NT2/D1 (cell line): ENCODE measurements at places on chromosomes 1 and 21.

DNA sequence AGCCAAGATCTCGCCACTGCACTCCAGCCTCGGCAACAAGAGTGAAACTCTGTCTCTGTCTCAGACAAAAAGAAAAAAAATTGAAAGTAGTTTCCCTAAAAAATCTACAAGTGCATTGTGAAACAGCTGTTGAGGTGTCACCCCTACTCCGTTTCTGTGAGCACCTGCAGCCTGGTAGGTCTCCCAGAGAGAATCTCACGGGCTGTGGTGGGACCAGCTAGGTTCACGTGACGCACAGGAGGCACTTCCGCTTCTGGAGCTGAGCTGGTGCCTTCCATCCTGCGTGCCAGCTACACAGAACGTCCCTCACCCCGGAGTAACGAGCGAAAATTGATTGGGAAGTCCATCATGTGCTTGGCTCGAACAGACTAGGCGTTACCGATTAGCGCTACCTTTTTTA lies 66.8 kb downstream of the COL24A1 start:
- no peak for DNase-seq

GRCh38 chr1:235106457-235106856 lies 22.2 kb downstream of the TOMM20 start:
- DNase-seq, result no peak

DNA sequence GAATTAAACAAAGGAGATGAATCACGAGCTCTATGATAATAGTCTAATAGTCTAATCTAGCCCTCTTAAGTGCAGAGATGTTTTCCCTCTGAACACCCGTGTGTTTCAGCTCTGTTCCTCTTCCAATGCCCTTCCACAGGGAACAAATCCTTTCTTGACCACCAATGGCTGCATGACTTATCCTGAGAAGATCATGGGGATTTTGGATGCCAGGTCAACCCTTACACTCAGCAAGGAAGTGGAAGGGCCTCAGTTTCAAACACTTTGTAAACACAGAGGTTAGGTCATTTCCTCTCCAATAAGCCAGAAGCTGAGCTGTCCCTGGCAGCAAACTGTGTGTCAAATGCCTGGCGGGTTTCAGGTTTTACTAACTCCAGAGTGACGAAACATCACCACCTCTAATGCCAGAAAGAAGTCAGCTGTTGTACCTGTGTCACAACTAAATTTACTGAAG lies 200.0 kb downstream of the GABPA start:
- DNase-seq, result no peak

DNA sequence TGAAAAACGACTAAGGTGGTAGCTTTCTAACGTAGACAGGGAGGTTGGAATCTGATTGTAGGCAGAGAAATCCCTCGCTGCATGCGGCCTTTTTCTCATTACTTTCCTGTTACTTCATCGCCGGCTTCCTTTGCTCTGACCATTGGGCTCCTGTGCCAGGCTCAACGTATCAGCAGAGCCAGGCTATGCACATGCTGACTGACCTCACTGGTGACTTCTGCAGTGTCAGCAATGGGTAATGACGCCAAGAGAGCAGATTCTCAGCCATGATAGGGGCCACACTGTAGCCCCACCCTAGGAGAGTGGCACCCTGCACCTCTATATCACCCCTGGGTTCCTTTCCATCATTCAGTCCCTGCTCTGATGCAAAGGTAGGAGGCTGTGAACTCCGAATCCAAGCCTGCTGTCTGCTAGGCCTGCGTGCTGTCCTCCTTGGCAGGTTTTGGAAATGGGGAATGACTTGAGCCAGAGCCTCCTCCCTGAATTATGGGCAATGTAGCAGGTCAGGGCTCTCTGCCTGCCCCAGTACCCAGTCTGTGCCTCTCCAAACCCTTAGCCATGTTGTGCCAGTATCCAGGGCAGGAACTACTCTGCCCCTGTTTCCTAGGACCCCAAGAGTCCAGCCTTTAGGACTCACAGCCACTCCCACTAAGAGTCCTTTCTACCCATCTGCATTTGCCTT lies 11.4 kb downstream of the PPFIA4 start:
- no peak for DNase-seq

DNA sequence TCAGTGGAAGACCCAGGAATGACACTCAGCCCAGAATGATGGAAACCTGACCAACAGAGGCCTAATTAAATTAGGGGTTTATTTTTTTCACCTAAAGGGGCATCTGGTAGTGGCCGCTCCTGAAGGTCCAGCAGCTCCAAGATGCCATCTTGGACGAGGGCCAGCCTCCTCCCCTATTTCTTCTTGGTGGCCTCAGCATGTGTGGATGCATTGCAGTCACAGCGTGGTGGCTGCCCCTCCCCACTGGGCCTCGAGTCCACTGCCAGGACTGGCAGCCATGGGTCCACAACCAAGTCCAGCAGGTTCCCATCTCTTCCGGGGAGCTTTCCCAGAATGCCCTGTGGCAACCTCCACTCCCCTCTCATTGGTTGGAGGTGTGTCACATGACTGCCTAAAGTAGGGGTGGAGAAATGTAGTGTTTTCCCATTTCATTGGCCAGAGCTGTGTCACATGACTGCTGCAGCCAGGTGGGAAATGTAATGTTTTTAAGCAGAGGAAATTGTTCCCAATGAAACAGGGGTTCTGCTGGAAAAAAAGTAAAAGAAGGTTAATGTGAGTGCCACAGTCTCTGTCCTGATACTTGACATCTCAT lies 628.2 kb downstream of the PTPRU start:
- no peak for DNase-seq

DNA sequence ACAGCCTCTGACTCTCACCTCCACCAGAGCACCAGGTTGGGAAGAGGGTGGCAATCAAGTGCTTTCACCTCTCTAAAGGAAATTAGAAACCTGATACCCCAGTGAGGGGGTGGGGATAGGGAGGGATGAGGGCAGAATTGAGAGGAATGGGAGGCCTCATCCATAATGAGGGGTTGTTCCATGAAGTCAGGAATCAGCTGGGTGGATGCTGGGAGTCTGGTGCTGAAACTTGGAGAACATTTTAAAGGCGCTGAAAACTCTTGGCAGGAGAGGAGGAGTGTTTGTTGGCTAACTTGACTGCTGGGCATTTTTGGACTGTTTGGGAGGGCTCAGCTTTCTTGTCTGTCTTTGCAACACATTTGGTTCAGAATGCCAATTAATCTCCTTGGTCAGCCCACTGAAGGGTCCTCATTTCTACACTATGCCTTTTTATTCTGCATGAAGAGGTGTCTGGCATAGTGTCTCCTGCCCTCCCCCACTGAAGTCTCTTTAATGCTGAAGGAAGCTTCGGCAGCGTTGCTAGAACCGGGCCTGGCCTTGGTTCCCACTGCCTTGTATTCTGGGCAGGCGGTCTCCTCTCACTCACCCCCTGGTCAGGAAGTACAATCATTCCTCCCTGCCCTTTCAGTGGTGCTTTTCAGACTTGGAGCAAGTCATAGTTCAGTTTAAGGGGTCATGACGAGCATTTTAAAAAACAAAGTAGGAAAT lies 2.2 kb downstream of the PHGDH start:
- DNase-seq, result peak; percentile 58

DNA sequence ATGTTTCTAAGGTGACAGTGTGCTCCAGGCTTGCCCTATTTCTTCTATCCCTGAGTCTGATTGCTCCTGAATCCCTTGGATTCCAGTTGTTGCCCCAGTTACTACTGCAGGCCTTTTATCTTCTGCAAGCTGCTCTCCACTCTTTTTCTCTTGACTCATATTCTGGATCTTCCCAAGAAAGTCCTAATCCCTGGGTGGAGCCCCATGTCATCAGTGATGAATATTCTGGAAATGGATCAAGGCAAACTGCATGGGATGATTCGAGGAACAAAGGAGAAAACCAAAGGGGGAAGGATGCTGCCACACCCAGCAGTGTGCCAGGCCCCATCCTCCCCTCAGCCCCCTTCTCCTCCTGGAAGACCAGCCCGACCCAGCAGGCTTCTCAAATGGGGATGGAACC lies 63.3 kb upstream of the ATP2B4 start:
- DNase-seq, result no peak

- DNase-seq, result peak; percentile 5
These were observed 170.6 kb upstream of the ARHGEF16 start for GRCh38 chr1:3283849-3284248.

GRCh38 chr1:36100376-36100775 lies 11.7 kb downstream of the ADPRS start:
- DNase-seq, result no peak

- DNase-seq, result peak; percentile 67
These were observed 297.0 kb downstream of the GPATCH2 start for GRCh38 chr1:217333939-217334338.

DNA sequence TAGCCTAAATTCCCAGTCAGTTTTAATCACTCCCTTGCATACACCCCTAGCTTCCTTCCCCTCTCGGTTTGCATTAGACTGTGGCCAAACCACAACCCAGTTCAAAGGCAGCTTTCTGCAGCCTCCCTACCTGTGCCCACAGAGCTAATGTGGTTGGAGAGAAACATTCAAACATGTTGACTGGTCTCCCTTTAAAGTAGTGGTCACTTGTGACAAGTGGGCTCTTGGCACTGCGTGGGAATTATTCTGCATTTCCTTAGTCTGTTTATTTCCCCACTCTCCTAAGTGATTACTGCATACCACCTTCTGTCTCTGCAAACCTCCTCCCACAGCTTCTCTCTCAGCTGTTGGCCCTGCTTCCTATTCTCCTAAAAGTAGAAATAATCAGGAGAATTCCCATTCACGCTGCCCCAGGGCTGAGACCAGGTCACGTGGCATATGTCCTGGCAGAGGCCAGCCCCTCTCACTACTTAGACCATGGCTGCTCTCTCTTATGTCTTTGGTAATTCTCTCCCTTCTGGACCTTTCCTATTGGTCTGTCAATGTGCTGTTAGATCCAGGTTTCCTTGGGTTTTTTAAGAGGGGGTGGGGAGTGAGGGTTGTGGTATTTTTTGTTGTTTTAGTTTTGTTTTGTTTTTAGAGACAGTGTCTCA lies 38.4 kb upstream of the CD101 start:
- DNase-seq, result no peak

GRCh38 chr1:202462342-202463076 lies 114.0 kb downstream of the PPP1R12B start:
- DNase-seq, result no peak

GRCh38 chr1:53372501-53372951 lies 44.7 kb upstream of the LRP8 start:
- no peak for DNase-seq

DNA sequence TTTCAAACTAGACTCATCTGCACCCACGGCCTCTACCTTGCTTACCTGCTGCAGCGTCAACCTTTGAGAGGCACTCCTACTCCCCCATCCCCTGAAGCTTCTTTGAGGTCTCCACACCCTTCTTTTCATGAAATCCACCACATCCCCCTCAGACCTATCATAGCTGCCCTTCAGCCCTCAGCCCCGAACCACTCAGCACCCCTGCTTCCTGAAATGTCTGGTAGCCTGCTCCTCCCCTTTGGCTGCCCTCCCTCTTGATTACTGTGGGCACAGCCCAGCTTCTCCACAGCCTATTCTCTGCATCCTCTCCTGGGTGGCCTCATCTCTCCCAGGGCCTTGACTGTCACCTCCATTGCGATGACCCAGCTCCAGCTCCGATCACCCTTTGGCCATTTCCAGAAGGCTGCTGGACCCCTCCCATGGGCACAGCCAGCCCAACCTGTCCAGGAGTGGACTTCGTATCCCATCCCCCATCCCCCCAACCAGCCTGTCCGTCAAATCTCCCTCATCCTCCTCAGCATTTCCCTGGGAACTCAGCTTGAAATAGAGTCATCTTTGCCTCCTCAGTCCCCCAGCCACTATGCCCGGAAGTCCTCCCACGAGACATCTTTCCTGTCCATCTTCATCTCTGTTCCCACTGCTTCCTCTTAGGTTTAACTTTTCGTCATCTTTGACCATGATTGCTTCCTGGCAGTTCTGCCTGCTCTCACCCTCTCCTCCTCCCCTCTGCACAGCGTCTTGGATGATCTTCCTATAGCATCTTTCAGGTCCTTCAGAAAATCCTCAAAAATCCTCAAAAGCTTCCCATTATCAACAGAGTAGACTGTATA lies 6.1 kb upstream of the ADORA1 start:
- no peak for DNase-seq

DNA sequence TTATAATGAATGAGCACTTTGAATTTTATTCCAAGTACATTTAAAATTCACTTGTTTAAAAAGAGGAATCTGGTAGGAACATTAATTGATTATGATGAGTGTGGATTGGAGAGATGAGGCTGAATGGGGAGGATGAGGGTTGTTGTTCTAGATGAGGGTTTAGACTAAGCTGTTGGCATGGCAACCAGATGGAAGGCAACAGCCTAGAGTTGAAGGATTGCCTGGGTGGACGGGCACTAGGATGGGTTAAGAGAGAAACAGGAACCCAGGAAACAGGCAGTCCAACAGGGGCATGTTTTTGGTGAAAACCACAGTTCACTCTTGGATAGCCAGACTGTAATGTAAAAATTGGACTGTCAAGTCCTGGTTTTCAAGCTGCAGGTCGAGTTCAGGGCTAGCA lies 125.5 kb downstream of the CHRM3 start:
- DNase-seq, result no peak

- no peak for DNase-seq
These were observed 24.9 kb downstream of the ZNF281 start for GRCh38 chr1:200384818-200385390.

DNA sequence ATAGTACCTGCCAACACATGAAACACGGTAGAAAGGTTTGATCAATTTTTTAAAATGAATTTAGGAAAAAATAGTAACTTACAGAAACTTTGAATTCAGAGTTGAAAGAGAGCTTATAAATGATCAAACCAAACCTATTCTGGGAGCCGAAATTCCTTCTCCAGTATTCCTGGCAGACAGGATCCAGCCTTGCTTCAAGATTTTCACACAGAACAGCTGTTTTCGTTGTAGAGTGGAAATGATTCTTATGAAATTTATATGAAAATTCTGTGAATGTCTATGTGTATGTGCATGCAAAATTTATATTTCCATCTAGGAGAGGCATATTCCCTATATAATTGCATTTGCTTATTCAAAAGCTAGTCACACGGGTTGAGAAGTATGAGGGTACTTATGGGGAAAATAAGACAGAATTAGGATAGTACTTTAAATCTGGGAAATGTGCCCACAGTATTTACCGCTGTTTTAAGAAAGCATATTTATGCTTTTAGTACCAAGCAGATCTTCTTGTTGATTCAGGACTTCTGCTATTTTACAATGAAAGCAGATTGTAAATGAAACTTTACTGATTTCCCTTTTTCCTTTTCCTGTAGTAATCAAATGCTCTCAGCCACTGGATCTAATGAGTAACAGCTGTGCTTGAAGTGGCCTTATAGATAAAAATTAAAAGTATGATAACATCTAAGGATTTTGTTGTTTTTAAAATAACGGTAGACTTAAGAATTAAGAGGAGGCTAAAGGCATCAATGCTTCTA lies 30.4 kb downstream of the PRRX1 start:
- DNase-seq, result no peak
